IMR-90 (cell line): ENCODE measurements at places on chromosomes 1 and 21.

- peaks cover 8% of the 10 kb centered on the region; the same call in 1 of the 2 replicates for H3K27me3 ChIP-seq
- no peak for DNase-seq
- H3K27ac ChIP-seq: no peak overlapping the region
- H3K4me3 ChIP-seq: no peak overlapping the region
Observed at GRCh38 chr1:40890771-40891170, 28.6 kb upstream of the CITED4 start.

DNA sequence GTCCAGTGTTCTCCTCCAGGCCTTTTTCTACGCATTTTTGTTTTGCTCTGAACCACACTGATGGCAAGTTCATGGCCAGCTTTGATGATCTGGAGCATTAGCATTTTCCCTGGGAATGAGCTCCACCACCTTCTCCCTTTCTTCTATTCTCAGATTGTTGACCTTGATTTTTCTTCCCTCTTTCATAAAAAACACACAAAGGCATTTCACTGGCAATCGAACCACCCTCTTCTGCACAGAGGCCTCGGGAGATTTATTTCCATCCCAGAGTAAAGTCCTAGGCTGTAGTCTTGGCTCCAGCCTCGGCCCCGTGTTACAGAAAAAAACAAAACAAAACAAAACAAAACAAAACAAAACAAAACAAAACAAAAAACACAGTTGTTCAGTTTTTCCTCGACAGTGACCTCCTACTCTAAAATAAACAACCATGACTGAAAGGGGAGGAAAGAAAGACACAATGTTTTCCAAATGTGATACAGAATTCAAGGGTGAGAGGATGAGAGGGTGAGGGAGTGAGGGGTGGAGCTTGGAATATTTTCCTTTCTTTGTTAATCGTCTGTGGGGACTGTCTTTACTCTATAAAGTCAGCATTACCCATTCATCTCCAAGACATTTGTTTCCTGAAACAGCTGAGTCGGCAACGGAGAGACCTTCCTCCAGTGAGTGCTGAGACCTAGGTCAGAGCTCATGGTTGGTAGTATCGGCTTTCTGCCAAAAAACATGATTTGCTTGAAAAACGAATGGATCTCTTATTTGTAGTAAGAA, 29.8 kb upstream of the RNF186 start:
- no peak overlapping the region for H3K4me3 ChIP-seq
- H3K36me3 ChIP-seq: no peaks in the 10 kb centered on the region
- H3K27ac ChIP-seq: no peak overlapping the region
- DNase-seq: no peak

- DNase-seq: peak; percentile 53
- no peak overlapping the region for H3K27ac ChIP-seq
- H3K4me3 ChIP-seq: no peak overlapping the region
- H3K27me3 ChIP-seq: no peaks in the 10 kb centered on the region
- H3K4me1 ChIP-seq: peaks cover 6% of the 10 kb centered on the region
Observed at GRCh38 chr1:44677201-44677766, 2.8 kb downstream of the ARMH1 start.

DNA sequence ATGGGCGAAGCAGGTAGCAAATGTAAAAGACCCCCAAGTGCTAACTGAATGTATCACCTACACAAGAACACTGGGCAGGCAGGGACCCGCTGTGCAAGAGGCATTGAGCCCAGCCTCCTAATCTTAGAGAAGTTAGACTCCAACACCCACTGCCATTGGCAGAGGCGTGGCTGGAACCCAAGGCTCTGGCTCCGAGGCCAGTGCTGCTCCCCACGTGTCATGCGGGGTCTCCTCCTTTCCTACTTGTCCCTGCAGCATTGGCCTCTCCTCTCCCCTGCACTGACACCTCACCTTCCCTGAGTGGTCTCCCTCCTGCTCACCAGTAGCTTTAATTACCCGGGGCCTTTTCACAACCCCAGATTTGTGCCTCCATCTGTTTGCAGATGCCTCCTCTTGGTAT, 107.0 kb downstream of the GALNT2 start:
- H3K4me1 ChIP-seq: peaks cover 23% of the 10 kb centered on the region
- no peak overlapping the region for H3K4me3 ChIP-seq

DNA sequence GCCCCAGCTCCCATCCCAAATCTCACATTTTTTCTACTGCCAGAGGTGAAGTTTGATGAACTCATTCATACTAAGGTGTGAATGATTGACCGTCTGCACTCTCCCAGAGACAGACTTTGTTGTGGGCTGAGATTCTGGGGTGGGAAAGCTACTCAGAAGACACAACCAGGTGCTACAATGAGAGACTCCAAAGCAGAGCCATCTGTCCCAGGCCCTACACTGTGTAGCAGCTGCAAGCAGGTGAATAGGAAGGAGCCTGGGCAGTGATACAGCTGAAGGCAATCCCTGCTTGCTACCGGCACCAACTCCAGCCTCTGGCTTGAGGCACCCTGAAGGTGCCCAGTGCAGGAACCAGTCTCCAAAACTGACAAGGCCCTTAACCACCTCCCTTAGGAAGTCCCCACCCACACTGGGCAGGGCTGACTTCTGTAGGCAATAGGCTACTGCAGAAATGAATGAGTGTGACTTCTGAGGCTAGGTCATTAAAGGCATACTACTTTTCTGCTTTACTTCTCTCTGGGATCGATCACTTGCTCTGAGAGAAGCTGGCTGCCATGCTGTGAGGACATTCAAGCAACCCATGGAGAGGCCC, 79.7 kb upstream of the RUNX3 start:
- no peak overlapping the region for H3K4me3 ChIP-seq
- H3K27ac ChIP-seq: no peak overlapping the region
- no peak for DNase-seq

DNA sequence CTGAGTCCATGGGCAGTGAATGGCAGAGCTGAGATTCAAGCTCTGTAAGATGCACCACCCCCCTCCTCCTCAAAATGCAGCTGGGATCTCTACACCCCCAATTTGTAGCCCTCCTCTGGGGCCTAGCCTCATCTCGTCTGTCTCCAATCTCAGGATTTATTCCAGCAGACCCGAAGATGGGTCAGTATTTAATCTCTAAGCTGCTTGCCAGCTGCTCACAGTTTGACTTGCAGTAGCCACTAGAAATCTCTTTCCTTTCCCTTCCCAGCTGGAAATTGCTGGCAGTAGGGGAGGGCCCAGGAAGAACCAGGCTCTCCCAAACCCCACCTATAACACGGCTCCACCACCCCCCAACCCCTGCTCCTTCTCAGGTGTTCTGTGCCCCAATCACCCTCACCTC, 1.5 kb downstream of the LACTBL1 start:
- peaks cover 49% of the 10 kb centered on the region for H3K27me3 ChIP-seq
- H3K36me3 ChIP-seq: no peaks in the 10 kb centered on the region
- DNase-seq: no peak
- H3K27ac ChIP-seq: no peak overlapping the region
- peaks cover 2% of the 10 kb centered on the region; the same call in 1 of the 2 replicates for H3K4me1 ChIP-seq

DNA sequence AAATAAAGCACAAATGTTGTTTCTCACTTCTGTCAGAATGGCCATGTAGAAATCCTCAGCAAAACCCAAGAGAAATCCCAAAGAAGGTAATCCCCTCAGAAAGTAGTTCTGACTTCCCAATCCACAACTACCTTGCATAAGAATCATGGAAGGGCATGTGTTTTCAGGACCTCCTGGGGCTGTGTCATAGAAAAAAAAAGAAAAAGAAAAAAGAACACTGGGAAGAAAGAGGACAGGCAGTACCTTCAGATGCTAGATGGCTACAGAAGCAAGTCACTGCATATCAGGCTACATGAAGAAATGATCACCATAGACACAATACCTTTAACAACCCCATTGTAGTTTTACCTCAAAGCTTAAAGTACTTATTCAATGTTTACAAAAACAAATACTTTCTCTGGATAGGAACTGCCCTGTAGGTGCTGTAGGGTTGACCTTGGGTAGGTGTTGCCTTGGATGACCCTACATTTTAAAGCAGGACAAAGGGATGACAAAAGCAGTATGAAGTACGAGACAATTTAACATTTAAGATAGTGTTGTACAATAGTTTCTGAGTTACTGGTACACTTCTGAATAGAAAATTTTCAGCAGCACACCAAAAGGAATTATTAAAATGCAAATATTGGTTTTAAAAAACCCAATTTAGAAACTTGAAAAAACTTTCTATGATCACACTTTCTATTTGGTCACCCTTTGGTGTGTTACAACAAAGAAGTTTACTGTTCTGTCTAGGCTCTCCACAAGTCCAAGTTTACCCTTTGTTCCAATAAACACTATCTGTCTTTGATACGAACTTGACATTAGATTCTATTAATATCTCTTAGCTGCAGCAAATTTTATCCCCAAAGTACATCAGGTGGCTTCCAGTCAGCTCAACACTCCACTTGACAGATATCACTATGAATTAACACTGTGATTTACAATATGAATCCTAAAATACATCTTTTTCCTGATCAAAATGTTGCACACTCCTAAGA, 5.0 kb downstream of the TRIT1 start:
- H3K4me1 ChIP-seq: peaks cover 5% of the 10 kb centered on the region
- DNase-seq: no peak
- H3K36me3 ChIP-seq: peaks cover 1% of the 10 kb centered on the region; the same call in 1 of the 2 replicates
- H3K4me3 ChIP-seq: no peak overlapping the region
- no peaks in the 10 kb centered on the region for H3K27me3 ChIP-seq
- H3K27ac ChIP-seq: no peak overlapping the region

GRCh38 chr1:227447531-227447990, 115.8 kb upstream of the ZNF678 start:
- no peak for DNase-seq
- H3K27ac ChIP-seq: no peak overlapping the region
- no peak overlapping the region for H3K4me3 ChIP-seq
- no peaks in the 10 kb centered on the region for H3K36me3 ChIP-seq

DNA sequence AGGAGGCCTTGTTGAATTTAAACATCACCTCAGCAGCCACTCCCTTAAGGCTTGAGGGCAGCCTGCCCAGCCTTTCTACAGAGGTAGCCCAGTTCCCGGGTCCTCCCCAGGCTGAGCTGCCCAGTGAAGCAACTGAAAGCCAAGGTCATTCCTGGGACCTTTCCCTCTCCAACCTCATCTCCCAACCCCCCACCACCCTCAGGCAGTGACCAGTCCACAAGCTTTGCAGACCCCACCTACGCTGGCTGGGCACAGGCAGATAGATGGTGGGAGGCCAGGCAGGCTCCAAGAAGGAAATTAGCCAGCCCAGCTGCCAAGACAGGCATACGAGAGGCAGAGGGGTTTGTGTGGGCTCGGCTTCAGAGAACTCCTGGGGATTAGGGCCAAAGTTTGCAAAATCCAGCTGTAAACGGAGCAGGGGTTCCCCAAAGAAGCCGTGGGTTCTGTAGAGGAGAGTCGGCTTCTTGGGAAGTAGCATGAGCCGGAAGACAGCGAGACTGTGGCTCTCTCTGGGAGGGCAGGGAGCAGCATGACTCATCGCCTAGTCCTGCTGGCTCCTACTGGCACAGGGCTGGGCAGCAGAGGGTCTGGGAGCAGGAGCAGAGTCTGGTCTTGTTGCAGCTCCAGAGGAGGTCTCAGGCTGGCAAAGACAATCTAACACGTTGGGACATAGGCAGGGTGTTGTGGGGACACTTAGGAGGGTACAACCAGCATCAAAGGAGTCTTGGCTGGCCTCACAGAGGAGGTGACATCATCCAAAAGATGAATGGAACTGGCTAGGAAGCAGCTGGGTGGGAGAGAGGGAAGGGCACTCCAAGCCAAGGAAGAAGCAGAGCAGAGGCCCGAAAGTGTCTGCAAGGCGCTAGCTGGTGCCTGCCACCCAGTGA, 2.8 kb upstream of the ZC3H12A start:
- peak; percentile 90 for DNase-seq
- H3K4me1 ChIP-seq: peaks cover 31% of the 10 kb centered on the region
- H3K36me3 ChIP-seq: peaks cover 7% of the 10 kb centered on the region; the same call in 1 of the 2 replicates
- H3K27me3 ChIP-seq: no peaks in the 10 kb centered on the region
- peak overlapping the region; percentile 95 for H3K27ac ChIP-seq

DNA sequence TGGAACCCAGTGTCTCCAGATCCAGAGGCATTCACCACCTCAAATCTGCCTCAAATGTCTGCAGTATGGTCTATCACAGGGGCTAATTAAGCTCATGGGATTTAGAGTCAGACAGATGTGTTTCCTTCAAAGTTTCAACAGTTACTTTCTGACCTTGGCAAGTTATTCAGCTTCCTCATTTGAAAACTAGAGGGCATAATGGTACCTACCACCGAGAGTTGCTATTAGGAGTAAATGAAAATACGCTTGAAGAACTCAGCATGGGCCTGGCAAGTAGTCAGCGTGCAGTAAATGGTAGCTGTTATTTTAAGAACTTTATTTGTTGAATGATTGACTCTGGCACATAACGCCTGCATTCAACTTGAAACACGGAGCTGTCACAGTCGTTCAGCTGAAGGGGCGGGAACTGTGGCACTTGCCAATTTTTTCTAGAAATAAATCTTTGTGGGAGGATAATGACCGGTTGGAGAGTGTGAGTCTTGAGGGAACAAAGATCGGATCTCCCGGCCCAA, 1.2 kb upstream of the CAP1 start:
- peak overlapping the region; percentile 96 for H3K27ac ChIP-seq
- H3K4me3 ChIP-seq: peak overlapping the region; percentile 63
- peaks cover 6% of the 10 kb centered on the region for H3K36me3 ChIP-seq
- H3K27me3 ChIP-seq: no peaks in the 10 kb centered on the region
- peaks cover 7% of the 10 kb centered on the region for H3K4me1 ChIP-seq
- peak; percentile 37 for DNase-seq

DNA sequence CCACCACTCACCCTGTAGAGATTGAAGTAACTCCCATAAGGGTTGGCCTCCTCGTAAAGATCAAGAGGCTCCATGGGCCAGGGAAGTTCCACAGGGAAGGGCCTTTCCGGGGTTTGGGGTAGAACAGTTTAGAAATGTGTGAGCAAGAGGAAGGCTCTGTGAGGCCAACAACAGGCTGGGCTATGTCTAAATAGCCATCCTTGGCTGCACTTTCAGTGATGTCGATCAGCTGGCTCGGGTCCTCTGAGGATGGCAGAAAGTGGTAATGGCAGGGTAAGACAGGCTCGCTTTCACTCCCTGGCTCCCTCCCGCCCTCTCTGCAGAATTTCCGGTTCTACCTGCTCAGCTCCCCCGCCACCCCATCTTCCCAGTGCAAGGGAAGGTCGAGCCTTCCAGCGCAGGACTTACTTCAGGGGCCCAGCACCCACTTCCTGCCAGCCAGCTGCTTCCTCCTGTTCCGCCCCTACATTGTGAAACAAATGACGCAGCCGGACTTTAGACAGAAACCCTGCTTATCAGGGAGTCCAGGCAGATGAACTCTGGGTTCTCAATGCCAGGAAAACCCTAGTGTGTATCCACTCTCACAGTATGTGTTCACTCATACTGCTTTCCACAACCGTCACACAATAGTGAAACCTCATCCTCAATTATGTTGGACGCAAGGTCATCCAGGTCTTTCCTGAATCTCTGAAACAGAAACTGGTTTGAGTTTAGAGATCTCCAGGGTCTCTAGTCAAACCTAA, 7.3 kb downstream of the F11R start:
- H3K27ac ChIP-seq: peak overlapping the region; percentile 69
- peak; percentile 85 for DNase-seq
- H3K4me3 ChIP-seq: no peak overlapping the region
- peaks cover 6% of the 10 kb centered on the region for H3K4me1 ChIP-seq
- no peaks in the 10 kb centered on the region for H3K36me3 ChIP-seq

- no peak for DNase-seq
- no peak overlapping the region for H3K4me3 ChIP-seq
- H3K36me3 ChIP-seq: peaks cover 3% of the 10 kb centered on the region
Observed at GRCh38 chr21:44049606-44050005, 37.5 kb downstream of the TRAPPC10 start.
